ENCODE measurements at places on chromosomes 1 and 21.

- no peak for DNase-seq
Observed at GRCh38 chr1:189496768-189497167, 980.9 kb downstream of the BRINP3 start.

GRCh38 chr1:198123133-198123532, 33.7 kb upstream of the NEK7 start:
- DNase-seq, result no peak

DNA sequence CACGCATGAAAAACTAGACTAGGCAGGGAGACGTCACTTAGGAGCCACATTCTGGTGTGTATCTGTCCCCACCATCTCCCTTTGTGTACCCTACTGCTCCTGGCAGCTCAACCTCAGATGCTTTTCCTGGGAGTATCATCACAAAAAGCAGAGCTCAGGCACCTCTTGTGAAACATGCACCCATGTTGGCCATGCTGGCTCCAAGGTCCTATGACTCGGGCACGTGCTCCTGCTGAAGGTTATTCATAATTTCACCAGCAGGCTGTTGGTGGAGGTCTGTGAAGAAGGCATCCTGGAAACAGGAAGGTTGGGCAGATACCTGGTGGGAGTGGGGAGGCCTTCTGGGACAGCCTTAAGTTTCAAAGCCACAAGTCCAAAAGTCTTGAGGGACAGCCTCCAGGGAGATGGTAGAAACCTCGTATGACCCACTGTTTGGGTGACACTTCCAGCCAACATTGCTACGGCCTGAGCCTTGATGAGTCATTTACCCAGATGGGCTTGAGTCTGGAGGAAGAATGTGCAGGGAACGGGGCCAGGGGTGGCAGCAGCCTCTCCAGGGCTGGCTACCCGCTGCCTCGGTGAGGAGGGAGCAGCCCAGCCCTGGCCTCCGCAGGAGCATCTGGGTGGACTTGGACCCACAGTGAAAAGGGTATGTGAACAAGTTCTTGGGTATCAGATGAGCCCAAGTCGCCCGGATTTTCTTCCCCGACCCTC, 75.8 kb downstream of the PGBD5 start:
- no peak for DNase-seq

- DNase-seq, result no peak
Observed at GRCh38 chr21:15870819-15871218, 141.0 kb downstream of the USP25 start.

GRCh38 chr1:87829360-87829759, 500.7 kb downstream of the LMO4 start:
- no peak for DNase-seq

Data from GF-D8 (cell line).